ENCODE measurements at places on chromosomes 1 and 21.

- no peak for DNase-seq
Observed at GRCh38 chr1:6133146-6133895, 46.8 kb downstream of the CHD5 start.

- DNase-seq, result no peak
Observed at GRCh38 chr1:171902527-171902926, 61.2 kb downstream of the DNM3 start.

DNA sequence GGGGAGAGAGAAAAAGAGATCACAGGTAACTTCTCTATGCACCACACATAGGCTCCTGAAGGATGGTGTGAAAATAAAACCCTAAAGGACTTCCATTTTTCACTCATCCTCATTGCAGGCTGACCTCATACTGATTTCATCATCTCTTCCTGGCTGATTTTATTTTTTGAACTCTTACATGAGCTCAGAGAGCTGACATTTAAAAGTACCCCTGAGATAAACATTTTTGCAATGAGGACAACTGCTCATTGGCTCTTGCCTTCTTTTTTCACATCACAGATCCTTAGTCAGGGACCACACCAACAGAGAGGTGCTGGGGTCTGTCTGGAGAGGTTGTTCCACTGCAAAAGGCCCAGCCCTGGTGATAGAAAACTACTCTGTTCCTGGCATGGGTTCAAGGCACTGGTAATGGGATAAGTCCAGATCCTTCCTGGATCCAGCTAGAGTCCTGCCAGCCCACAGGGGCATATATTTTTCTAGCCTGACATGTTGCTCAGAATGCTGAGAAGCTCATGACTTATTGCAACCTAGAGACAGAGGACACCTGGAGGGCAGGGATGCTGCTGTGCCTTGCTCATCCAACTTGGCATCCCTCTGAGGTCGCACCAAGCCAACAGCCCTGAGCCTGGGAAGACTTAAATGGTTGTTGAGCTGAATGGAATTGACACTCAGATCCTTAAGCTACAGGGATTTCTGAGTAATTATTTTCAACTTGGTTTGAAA is 360.0 kb downstream of the HHAT start:
- DNase-seq, result no peak

GRCh38 chr1:30714025-30714424 is 9.4 kb downstream of the MATN1 start:
- no peak for DNase-seq

GRCh38 chr1:52355436-52355835 is 10.6 kb downstream of the CC2D1B start:
- no peak for DNase-seq

DNA sequence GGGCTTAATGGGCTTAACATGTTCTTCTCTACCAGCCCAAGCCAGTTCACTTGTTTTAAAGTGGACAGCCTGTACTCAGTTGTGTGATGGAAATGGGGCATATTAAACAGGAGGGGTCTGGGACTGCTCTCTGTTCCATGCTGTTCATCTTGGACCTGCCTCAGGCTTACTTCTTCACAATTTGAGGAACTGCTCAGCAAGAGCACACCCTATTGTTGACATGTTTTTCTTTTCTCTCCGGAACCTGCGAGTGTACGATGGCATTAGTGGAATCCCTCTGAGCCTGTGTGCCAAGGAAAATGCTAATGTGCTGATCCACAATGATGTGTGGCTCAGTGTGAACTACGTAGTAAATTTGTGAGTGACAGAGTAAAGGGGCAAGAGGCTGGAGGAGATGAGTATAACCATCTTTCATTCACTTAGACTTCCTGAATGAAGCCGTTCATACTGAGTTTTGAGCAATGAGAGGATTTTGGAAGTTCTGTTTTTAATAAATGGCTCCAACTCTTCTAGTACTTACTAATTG is 6.9 kb downstream of the AHCYL1 start:
- DNase-seq, result no peak

- no peak for DNase-seq
Observed at GRCh38 chr21:31558189-31558961, 101.1 kb upstream of the SOD1 start.

- no peak for DNase-seq
Observed at GRCh38 chr1:32647308-32648134, 2.8 kb downstream of the ZBTB8OS start.

- DNase-seq, result no peak
Observed at GRCh38 chr1:47759936-47760629, 237.1 kb downstream of the TRABD2B start.

GRCh38 chr1:178086294-178086693 is 7.6 kb upstream of the RASAL2 start:
- no peak for DNase-seq

- no peak for DNase-seq
Observed at GRCh38 chr21:27802816-27803475, 836.1 kb upstream of the ADAMTS5 start.

DNA sequence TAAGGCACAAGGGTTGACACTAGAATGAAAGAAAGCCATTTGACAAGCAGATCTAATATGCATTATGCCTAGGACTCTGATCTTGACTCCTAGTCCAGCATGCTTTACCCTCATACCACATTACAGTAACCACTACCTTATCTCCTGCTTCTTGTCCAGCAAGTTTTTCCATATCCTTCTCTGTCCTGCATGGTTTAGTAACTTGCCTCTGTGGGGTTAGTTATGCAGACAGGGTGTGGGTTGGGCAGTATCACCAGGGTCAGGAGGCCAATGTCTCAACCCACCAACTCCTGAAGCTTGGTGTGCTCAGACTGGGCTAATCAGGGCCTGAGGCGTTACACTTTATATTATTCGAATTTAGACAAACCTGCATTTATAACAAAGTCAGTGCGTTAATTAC is 18.8 kb downstream of the DHDDS start:
- no peak for DNase-seq

GRCh38 chr1:23168445-23169194 is at the start of gene LUZP1:
TSS of gene LUZP1 (minus strand) at chr1:23168856.
- peak; percentile 73 for DNase-seq

- DNase-seq, result no peak
Observed at GRCh38 chr1:201514466-201514865, 7.5 kb upstream of the CSRP1 start.

DNA sequence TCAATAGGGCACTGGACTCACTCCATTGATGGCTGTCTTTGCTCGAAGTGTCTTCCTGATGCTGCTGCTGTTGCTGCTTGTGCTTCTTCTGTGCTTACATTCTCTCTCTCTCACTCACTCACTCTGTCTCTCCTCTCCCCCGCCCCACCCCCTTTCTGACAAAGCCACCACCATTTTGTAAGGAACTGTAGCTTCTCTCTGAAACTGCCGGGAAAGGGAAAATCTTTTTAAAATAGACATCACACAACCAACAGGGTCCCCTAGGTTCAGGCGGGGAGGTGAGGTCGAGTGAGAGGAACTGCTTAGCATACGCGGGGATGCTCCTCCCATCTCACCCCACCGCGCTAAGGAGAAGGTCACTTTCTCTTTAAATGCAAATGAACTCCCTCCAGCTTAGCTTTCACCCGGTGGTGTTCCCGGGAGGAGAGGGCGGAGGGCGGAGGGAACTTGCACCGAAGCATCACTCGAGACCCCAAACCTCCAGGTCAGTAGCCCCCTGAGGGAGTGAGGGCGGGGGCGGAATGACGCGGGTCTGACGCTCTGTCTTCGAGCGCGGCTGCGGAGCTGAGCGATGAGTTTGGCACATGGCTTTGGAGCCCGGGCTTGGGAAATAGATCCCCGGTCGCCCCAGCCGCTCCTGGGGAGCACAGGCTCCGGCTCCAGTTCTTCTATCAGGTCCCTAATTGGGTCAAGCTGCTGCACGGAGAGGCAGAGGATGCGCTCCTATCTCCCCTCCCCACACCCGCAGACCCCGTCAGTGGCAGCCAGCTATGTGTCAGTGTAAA is at the start of gene CCDC28B:
Gene CCDC28B (plus strand): TSS at position 370 of the 785 bp plus-strand sequence. CDS start 1,341 bp downstream, outside the sequence.
- DNase-seq, result peak; percentile 71

DNA sequence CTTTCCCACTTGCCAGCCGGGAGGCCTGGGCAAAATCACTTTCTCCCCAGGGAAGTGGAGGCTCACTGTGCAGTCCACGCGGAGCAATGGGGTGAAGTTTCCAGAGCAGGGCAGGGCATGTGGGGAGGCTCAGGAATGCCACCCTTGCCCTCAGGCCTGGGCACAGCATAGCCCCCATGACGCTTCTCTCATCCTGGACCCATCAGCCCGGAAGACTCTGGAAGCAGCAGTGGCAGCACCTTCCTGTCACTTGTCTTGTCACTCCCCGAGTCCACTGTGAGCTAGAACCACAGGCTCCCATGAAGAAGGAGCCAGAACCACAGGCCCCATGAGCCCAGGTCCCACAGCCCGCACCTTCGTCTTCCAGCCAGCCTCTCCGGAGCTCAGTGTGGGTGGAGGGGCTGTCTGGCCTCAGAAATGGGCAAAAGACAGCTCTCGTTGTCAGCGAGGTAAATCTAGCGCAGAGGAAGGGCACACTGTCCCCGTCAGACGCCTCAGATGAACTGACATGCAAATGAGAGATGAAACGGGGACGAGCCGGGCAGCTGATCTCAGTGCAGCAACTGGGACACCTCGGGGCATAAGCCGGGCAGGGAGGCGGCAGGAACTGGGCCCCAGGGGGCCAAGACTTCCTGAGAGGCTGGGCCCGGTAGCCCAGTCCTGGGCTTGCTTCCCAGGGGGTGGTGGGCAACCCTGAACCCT is 6.1 kb downstream of the PDE9A start:
- DNase-seq, result no peak

DNA sequence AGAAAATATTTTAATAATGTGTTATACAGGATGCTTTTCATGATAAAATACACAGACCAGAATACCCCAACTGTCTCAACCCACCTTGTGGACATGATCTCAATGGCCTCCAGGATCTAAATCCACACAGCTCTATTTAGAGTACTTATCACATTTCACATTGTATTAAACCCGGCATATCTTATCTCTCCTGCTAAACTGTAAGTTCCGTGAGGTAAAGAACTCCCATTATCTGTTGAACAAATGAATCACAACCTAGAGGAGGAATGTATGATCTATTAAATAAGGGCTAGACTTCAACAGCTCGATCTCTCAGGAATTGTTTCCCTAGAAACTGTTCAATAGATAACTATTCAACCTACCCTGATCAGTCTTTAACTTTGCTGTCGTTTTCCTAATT is 6.9 kb downstream of the ETV3 start:
- DNase-seq, result no peak

DNA sequence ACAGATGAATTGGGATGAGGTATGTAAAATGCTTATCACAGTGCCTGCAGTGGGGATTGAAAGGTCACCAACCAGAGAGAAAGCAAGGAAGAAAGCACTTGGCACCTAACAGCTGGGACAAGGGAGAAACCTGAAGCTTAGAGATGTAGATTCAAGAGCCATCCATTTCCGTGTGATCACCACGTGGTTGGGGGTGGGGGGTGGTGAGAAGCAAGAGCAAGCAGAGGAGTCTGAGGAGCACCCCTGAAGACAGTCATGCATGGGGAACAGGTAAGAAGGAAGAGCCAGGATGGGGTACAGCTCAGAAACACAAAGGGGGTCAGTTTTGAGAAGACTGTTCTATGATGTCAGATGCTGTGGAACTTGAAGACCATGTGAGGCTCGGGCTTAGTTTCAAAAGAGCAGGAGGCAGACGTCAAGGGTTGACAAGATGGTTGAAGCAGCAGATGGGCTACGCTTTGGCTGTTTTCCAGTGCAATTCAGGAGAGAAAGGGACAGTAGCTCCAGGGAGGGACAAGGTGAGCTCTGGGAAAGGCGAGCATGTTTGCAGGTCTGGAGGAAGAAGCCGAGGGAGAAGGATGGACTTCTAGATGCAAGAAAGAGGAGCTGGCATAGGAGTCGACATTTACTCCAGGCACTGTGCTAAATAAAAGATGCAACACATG is 17.4 kb downstream of the KANK4 start:
- DNase-seq, result no peak

- DNase-seq, result no peak
Observed at GRCh38 chr1:175090780-175091179, 23.1 kb downstream of the TNN start.

- no peak for DNase-seq
Observed at GRCh38 chr1:3115275-3116149, 46.5 kb downstream of the PRDM16 start.

DNA sequence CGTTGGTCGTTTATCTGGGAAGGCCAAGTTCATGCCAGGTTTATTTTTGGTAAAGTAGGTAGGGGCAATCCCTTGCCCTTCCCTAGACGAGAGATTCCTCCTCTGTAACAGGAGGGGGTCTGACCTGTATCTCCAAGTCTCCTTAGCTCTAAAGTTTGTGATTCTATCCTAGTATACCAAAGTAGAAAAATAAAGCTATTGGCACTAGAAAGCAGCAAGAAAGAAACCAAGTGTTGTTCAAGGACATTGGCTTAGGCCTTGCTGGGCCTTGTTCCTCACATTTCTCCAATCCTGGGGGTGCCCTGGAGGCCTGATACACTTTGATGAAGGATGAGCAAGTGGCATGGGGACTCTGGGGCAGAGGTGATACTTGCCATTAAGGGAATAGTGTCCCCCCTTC is 814 bp downstream of the MTARC2 start:
- DNase-seq, result no peak

DNA sequence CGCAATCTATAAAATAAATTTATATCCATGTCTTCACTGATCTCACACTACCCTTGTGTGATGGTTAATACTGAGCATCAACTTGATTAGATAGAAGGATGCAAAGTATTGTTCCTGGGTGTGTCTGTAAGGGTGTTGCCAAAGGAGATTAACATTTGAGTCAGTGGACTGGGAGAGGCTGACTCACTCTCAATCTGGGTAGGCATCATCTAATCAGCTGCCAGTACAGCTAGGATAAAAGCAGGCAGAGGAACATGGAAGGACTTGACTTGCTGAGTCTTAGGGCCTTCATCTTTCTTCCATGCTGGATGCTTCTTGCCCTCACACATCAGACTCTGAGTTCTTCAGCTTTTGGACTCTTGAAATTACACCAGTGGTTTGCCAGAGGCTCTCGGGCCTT is 615.4 kb downstream of the AGBL4 start:
- DNase-seq, result no peak

GRCh38 chr1:151585622-151586021 is 26.2 kb upstream of the SNX27 start:
- no peak for DNase-seq

GRCh38 chr1:28269529-28269928 is 10.2 kb downstream of the SESN2 start:
- DNase-seq, result no peak

DNA sequence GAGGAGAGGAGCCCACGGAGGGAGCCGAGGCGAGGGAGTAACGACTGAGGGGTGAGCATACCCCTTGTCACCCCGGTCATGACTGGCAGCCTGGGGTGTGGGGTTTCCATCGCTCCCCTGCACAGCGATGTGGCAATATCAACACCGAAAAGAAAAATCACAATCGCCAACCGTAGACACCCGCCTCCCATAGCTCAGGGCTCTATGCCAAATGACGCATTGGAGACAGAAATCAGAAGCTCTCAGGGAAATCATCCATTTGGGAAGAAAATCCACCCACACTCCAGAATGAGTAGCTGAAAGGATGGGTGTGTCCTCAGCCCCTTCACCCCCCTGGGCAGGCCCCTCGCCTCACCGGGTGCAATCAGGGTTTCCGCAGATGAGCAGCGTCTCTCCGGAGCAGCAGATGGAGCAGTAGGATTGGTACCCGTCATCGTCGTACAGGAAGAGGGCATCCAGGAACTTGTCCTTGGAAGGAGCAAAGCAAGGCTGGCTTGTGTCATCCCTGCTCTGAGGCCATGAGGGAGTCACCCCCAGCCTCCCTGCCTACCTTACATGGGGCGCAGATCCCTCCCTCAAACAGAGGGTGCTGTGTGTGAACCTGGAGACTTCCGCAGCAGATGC is 2.5 kb downstream of the DNMT3L start:
- DNase-seq, result no peak

Measured in GM12891 (cell line).